ENCODE measurements at places on chromosomes 4 and X. TPM values are rescaled to one million over a fixed set of nuclear protein-coding genes. Genes with fewer than 3 reads are reported as not detected.

FMR1NB gene
- total RNA-seq = not detected

OFD1 gene
- 11.4 TPM for total RNA-seq

C4orf51 gene
- total RNA-seq = not detected

MAGEA9B gene
- total RNA-seq = not detected

HELT gene
- not detected for total RNA-seq

SLC2A9 gene
- total RNA-seq = 0.83 TPM

EDNRA gene
- total RNA-seq = 0.30 TPM

ACTRT1 gene
- not detected for total RNA-seq

CENPC gene
- total RNA-seq = 3.8 TPM

CT45A1 gene
- not detected for total RNA-seq
